ENCODE measurements at places on chromosomes 6 and 20.

DNA sequence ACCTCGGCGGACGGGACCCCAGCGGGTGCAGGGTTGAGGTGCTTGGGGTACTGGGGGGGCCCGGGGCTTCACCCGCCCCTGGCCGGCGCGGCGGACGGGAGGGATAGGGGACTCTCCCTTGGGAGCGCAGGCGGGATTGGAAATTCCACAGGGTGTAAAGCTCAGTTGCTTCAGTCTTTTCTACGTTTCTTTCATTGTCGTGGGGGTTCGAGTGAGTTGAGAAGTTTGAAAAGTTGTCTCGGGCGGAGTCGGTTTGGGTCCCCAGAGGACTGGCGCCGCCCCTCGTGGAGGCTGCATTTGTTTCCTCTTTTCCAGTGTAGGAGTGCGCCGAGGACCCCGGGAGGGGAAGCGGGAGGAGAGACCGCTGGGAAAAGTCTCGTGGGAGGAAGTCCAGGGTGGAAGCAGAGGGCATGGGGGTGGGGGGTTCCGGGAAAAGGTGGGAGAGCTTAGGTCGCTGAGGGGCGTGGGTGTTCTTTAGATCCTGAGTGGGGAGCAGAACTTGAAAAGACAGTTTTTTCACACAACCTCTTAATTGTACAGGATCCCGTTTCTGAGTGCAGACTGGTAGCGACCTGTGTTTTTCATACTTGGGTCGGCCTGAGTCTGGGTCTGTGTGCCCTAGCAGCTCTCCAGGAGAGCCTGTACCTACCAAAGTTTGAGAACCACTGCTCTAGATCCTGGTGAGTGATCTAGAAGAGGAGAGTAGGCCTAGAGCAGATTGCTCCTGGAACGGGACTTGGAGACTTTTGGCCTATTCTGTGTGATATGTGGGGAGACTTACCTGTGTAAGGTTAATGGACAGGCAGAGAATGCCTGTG lies 495 bp downstream of the FAM83B start:
- no peak for DNase-seq

DNA sequence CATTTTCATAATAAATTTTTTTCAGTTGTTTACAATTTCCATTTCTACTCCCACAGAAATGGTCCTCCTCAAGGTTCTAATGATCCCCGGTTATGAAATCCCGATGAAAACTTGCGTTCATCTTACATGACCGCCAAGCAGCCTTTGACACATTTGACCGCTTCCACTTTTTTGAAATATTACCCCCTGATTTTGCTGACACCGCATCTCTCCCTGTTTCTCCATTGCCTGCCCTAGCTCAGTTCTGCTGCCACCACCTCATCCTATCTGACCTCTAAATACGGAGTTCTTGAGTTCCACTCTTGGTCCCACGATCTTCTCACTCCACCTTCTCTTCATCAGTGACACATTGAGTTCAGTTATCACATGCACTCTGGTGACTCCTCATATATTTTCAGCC lies 74.1 kb downstream of the SLC35B3 start:
- DNase-seq = no peak

- no peak for DNase-seq
Measured at GRCh38 chr6:4314201-4314707, 178.9 kb upstream of the ECI2 start.

GRCh38 chr6:37033819-37034795 lies 28.7 kb downstream of the FGD2 start:
- DNase-seq = no peak

GRCh38 chr20:36149469-36149868 lies 5.1 kb upstream of the EPB41L1 start:
- no peak for DNase-seq

- no peak for DNase-seq
Measured at GRCh38 chr6:43788301-43788700, 18.3 kb downstream of the VEGFA start.

DNA sequence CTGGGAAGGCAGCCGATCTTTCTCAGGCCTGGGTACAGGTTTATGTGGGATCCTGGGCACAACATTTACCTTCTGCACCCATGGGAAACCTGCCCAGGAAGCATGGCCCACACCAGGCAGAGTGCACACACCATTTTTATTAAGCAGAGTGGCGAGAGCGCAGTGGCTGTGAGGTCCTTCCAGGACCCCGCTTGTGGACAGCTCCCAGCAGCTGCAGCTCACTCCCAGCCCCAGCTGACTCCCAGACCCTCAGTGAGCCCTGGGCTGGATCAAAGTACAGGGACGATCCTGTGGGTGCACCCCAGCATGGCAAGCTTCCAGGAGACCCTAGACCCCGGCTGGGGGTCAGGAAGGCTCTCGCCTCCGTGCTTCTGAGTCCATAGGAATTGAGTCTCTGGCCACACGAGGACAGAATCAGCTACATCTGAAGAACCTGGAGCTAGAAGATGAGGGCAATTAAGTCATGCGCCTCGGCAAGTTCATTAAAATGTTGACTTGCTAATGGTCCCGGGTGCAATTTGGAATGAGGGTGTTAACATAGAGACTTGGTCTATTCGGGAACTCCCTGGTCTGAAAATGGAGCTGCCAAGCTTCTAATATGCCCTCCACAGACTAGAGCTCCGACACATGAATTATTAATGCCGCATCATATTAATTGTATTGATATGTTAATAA lies 65.4 kb upstream of the SLCO4A1 start:
- no peak for DNase-seq

DNA sequence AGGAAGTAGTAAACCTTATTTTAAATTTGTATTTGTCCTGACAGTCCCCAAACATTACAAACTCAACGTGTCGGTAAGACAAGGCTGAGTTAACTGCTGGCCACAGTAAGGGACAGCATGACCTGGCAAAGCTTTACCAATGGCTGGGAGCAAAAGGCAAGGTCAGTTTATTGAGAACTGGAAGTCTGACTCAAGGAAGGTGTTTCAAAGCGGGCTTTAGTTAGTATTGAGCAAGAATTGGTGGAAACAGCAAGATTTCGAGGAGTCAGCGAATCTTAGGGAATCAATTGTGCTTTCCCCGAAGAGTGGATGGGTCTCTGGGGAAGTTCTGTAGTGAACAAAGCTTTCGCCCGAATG lies 885 bp upstream of the GZF1 start:
- DNase-seq = no peak

GRCh38 chr6:48664826-48665225 lies 553.8 kb upstream of the PTCHD4 start:
- DNase-seq = no peak

GRCh38 chr6:148492654-148493290 lies 150.1 kb downstream of the SASH1 start:
- DNase-seq = no peak

DNA sequence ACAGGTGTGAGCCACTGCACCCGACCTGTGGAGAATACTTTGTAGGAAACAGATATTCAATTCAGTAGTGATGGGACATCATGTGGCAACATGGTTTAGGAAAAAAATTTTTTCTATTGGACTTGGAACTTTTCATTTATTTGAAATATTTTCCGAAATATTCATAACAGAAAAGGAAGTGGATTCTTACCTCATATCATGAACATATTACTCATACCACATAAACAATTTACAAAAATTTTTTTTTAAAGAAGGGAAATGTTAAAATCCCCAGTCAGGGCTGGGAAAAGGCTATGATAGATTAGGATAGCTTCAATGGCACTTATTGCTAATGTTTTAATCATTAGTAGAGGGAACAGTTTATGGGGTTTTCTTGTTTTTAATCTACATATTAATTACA lies 6.8 kb upstream of the ALDH8A1 start:
- no peak for DNase-seq

DNA sequence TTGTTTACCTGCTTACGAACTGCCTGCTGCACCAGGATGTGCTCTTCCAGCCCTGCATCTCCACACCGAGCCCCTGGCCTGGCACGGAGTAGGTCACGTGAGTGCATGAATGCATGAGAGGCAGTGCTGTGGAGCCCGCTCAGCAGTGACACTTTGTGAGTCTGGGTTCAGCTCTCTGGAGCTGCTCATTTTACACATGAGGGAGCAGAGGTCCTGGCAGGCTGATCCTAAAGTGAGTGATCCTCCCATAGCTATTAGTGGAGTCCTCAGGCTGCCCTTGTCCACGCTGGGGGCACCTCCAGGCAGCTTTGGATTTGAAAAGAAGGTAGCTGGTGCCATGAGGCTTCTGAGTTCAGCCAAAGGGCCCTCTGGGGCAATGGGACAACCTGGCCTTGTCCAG lies 64.2 kb downstream of the EDN3 start:
- no peak for DNase-seq
